ENCODE measurements at places on chromosomes 6 and 20.

DNA sequence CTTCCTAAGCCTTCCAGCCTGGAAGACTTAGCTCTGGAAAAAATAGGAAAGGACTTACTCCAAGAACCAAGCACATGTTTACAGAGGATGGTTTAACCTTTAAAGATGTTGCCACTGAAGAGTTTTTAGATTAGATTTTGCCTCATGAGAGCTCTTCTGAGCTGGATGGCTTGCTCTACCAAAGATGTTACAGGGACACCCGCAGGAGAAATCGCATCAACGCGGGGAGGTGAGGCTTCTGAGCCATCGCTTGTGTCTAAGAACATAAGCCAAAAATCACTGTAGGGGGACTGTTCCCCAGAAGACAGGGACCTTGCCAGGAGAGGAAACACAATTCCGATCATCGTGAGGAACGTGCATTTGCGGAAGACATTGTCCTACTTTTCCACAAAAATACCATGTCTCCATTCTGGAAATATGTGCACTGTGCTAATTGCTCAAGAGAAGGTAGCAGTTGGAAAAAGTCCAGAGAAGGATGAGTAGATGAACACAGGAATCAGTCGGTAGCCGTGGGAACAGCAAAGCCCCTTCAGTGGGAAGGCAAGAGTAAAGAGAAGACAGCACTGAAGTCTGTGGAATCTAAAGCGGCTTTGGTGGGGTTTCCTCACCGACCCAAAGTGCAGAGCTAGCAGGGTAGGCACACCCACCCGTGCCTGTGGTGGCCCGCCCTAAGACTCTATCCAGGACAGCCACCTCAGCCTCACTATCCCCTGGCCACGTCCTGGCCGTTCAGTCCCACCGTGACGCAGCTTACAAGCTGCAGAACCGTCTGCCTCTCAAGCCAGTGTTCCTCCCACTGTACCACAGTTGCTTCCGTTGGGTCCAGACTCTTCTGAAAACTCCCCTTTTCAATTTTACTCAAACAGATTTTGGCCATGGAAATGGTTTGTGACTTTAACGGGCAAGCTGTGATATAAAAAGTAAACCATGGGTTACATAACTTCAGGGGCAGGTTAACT, 334.8 kb downstream of the NRN1 start:
- no peak for DNase-seq

GRCh38 chr20:64164123-64164836, at the start of gene MYT1:
TSS of gene MYT1 (plus strand) at chr20:64164452. CDS start at chr20:64198862, 34,410 bp downstream.
- no peak for DNase-seq

GRCh38 chr6:91352878-91353277, 766.0 kb upstream of the MAP3K7 start:
- no peak for DNase-seq

- no peak for DNase-seq
Observed at GRCh38 chr6:15434823-15435380, 189.0 kb downstream of the JARID2 start.

- DNase-seq = no peak
Observed at GRCh38 chr6:90039911-90040310, 145.6 kb downstream of the GJA10 start.

Data from stimulated activated CD4-positive, alpha-beta T cell treated with anti-CD3 and anti-CD28 coated beads, Interleukin-15, amount 100 ng/mL, for 24 hours (primary cell).